ENCODE measurements at places on chromosomes 3 and 15.

DNA sequence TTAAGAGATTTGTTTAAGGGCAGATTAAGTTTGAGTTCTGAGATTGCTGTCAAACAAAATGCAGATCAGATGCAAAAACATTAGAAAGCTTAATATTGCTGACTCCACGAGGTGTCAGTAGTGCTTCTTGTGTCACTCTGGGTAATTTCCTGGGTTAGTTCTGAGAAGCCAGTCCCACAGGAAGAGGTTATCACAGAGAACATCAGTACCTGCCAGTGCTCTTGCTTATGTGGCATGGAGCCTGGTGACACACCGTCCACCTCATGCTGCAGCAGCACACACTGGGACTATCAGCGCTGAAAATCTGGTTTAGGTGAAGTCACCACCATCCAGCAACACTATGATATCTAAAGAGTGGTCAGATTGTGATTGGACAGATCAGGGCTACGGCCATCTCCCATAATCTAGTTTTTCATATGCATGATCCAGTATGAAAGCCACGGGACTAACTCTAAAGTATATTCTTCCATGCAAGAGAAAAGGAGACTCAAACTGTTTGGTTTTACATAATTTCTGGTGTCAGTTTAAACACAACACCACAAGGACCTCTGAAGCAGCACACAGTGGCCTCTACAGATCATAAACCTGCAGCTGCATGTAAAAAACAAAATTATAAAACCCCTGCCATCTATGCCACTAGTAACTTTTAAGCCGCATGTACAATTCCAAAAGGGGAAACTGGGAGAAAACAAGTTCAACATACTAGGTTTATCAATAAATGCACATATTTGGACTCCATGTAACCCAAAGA is 36.1 kb upstream of the MYO5C start:
- DNase-seq: peak; percentile 16

DNA sequence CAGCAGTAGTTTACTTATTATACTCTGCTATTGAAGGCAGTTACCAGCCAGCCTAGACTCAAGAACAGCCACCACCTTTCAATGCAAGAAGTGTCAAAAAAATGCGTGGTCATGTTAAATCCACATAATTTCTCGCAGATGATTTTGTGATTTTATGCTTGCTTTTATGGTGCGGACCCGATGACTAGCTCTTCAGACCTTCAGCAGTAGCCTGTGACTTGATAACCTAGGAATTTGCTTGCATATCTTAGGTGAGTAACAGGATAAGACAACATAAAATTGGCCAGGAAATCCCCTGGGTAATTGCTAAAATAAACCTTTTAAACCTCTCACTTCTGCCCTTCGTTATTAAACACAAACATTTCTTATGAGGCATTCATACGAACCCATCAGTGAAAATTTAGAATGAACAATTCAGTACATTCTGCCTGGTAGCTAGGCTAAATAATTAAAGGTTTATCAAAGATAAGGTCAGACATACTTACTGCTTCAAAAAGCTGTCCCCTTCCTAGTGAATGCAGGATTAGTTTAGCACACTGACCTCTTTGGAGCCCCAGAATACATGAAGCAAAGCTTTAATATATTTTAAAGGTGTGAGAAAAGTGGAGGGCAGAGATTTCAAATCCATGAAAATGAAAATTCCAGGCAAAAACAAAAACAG is 798.8 kb downstream of the OTOL1 start:
- DNase-seq: no peak

DNA sequence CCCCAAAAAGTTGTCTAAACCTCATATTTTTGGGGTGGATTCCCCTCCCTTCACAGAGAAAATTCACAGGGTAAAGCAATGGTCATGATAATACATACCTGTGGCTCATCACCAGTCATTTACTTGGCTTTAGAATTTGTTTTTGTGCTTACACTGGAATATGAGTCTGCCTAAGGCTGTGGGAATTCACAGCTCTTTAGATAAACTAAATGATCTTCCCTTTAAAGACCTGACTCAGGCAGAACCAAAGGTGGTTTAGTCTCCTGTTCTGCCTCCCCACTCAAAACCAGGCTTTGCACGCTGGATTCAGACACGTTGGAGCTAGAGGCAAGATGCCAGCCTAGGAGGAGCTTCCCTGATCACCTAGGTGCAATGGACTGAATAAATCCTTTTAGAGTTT is 40.3 kb upstream of the BNC1 start:
- DNase-seq: no peak

DNA sequence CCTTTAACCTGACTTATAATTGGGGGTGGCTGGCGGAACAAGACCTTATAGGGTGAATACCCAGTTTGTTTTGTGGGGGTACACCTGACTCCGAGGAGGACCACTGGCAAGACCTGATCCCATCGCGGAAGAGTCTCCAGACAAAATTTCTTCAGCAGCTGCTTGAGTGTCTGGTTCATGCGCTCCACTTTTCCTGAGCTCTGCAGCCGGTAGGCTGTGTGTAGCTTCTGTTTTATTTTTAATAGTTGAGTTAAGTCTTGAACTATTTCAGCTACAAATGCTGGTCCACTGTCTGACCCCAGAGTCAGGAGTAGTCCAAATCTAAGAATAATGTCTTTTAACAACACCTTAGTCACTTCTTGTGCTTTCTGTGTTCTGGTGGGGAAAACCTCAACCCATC is 21.2 kb upstream of the NOX5 start:
- DNase-seq: no peak

- DNase-seq: no peak
Measured at GRCh38 chr3:159631226-159631625, 357.4 kb upstream of the IL12A start.

DNA sequence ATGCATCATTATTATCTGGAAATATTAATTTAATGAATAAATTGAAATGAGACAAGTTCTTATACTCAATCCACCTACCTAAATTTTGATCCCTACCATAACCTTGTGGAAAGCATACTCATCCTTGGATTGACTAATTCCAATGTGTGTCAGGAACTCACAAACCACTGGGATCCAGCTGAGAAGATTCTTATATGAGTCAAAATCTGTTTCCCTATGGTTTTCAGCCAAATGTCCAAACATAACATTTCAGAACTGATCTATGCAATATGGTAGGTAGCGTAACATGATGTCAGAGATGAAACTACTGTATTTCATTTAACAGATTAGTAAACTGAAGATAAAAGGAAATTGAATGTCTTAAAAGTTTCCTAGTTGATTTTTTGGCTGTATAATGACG is 250.0 kb downstream of the PLOD2 start:
- DNase-seq: no peak

GRCh38 chr3:157379525-157380140 is 57.0 kb upstream of the PTX3 start:
- no peak for DNase-seq

GRCh38 chr3:52298149-52299098 is 10.8 kb downstream of the GLYCTK start:
- no peak for DNase-seq

GRCh38 chr3:165918657-165918979 is 81.4 kb upstream of the BCHE start:
- no peak for DNase-seq

GRCh38 chr15:101641894-101642293 is 10.3 kb downstream of the TM2D3 start:
- no peak for DNase-seq

GRCh38 chr3:67685499-67685898 is 31.1 kb upstream of the SUCLG2 start:
- DNase-seq: no peak

DNA sequence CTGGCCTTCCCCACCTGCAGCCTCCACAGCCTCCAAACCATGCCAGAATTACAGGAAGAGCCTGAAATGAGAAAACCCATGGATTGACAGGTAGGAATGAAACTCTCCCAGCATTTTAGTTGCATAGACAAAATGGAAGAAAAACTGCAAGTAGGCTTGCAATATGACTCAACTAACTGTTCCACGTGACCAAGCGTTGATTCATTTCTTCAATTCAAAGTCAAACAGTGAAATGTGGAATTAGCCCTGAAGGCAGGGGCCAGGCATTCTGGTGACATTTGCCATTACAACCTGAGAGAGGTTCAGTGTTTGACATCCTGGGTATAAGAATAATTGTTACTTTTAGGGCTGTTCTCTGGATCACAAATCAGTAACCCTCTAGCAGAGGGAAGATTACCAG is 676.5 kb upstream of the CFAP20DC start:
- DNase-seq: no peak

- peak; percentile 56 for DNase-seq
Measured at GRCh38 chr15:31867536-31868442, 162.5 kb upstream of the CHRNA7 start.

- no peak for DNase-seq
Measured at GRCh38 chr3:45693941-45694521, 4.8 kb downstream of the SACM1L start.

GRCh38 chr3:145812391-145812790 is 348.6 kb downstream of the PLOD2 start:
- DNase-seq: no peak

- peak; percentile 50 for DNase-seq
Measured at GRCh38 chr15:58043192-58043903, 22.2 kb downstream of the ALDH1A2 start.

GRCh38 chr3:168081171-168081771 is 14.5 kb downstream of the GOLIM4 start:
- DNase-seq: no peak

- DNase-seq: no peak
Measured at GRCh38 chr3:89932882-89933281, 825.5 kb downstream of the EPHA3 start.

DNA sequence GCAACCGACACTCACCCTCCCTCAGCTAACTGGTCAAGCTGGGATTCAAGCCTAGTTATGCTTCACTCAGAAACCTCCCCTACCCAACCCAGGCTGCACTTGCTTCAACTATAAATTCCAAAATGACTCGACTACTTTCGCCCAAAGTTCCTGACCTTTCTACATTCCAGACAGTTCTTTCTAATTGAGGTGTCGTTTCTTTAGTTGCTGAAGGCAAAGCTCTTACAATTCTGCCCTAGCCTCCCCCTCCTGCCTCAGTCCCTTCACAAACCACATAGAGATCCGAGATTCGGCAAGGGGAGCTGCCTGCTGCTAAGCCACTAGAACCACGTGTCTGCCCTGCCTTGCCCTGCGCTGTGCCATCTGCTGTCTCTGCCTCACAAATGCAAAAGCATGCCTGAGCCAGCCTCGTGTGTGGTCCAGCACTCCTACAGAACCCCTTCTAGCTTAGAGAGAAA is 74.7 kb upstream of the SH3GL3 start:
- no peak for DNase-seq

GRCh38 chr15:33370623-33371020 is 59.9 kb downstream of the RYR3 start:
- no peak for DNase-seq

GRCh38 chr15:75821786-75822345 is 21.4 kb upstream of the UBE2Q2 start:
- no peak for DNase-seq

DNA sequence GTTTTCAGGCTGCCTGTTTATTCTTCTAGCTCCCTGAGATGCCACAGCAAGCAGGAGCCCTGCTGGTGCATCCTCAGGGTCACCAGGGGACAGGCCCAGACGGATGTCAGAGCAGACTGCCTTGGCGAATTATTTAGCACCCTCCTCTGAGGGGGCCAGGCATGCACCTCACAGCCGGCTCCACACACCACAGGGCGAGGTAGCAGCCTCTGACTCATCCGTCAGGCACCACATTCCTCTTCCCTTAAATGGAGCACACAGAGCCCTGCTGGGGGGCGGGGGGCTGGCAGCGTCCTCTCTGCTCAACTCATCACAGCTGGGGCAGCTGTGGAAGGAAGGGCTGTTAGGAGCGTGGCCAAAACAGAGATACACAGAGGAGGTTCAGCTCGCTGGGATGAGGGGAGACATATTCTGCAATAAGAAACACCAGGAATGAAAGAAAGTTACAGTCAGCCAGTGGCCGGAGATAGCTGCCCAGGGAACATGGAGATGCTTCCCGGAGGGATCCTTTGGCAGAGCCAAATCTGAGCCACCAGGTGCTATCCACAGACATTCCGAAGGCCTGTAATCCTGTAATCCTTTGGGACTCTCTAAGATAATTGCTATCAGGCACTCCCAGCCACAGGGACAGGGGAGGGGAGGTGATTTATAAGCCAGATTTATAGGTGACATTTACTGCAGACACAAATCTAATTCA is 13.9 kb upstream of the PRICKLE2 start:
- no peak for DNase-seq

DNA sequence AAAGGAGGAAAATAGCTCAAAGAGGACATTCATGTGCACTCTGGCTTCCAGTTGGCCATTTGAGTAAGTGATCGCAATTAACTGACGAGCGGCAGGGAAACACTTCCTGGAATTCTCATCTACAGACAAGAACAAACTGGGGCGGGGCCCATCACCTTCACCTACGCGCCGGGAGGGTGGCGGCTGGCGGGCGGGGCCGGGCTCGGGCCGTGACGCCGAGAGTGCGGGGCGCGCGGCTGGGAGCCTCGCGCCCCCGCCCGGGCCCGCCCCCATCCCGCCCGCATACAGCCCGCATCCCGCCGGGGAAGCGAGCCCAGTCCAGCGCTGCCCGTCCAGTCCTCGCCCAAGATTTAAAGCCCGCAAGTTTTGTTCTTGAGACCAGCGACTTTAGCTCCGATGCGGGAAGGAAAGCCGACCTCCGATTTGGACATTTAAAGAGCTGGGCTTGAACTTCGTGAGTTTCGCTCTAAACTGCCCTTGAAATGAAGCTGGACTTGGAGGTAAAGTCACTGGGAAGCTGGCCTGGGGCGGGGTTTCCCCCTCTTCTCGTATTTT is at the start of gene B3GNT5:
Gene B3GNT5, plus strand, starts transcription at position 281 of the 555 bp plus-strand sequence. CDS start 16,546 bp downstream, outside the sequence.
- DNase-seq: peak; percentile 42

DNA sequence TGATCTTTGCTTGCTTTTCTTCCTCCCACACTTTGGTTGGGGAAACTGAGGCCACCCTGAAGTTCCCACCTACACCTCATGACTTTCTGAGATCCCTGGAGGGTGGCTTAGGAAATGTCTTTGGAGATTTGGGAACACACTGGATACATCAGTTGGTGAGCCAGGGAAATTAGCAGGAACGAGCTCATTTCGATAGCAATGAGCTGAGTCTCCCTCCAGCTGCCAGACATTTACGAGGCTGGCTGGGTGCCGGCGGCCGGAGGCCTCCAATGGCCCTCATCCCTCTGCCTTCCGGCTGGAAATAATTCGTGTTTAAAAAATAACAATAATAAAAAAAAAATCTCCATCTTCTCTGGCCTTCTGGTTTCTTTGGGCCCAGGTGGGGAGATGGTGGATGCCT is 38.8 kb downstream of the SMAD6 start:
- no peak for DNase-seq

DNA sequence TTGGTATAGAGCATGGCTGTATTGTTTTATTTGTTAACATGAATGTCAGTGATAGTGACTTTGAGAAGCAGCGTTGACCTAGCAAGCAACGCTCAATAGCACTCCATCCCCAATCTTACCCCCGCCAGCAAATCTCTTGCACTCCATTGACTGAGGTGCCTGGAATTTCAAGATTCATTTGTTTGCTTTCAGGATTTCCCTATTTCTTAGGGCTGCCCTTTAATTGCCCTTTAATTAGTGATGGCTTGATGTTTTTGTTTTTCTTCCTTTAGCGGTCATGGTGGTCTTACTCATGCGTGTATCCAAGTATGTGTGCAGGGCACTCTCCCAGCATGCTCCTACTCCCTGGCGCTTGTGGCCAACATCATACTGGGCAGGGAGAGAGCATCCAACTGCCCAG is 216.8 kb upstream of the TBL1XR1 start:
- DNase-seq: no peak
